ENCODE measurements at places on chromosomes 6 and 20.

- no peak for DNase-seq
Measured at GRCh38 chr6:136608991-136609390, 58.8 kb upstream of the MAP7 start.

GRCh38 chr6:110226261-110226660 is 46.0 kb downstream of the CDC40 start:
- DNase-seq: no peak

DNA sequence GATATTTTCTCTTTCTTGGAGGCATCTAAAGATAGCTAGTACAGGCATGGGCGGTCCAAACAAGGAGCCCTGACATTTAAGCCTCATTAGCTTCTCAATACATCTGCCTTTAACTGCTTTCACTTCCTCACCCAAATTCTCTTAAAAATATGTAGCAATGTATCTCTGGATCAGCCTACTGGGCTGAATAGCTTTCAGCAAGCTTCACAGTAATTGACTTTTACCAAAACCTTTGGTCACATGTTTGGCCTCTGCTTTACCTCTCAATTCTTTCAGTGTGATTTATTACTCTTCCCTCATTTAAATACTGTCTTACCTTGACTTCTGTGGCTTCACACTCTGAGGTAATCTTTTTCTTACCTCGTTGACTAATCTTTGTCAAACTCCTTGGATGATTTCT is 1618.1 kb downstream of the GRIK2 start:
- no peak for DNase-seq

- DNase-seq: no peak
Measured at GRCh38 chr6:68342286-68342685, 292.8 kb upstream of the ADGRB3 start.

DNA sequence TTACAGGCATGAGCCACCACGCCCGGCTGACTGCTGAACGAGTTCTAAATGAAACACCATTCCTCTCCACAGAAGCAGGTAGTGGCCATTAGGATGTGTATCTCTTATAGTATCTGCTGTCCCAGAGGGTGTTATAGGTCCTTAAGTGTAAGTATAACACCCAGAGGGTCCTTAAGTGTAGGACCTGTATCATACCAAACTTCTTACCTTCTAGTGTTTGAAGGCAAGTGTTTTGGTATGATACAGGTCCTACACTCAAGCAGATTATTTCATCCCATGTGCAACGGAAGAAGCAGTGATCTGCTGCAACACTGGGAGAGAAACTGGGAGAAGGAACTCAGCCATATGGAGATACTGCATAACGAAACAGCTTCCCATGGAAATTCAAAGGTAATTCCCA is 17.4 kb downstream of the BMP7 start:
- DNase-seq: no peak

DNA sequence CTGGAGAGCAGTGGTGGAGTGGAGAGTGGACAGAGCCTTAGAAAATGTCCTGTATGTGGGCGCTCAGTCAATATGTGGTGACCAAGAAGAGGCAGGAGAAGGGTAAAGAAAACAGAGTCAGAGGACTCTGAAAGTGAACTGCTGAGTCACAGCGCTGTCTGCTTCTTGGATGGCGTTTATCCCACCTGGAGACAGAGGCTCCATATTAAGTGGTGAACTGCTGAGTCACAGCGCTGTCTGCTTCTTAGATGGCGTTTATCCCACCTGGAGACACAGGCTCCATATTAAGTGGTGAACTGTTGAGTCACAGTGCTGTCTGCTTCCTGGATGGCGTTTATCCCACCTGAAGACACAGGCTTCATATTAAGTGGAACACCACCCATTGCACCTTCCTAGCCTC is 119.3 kb upstream of the RALGAPA2 start:
- no peak for DNase-seq

- no peak for DNase-seq
Measured at GRCh38 chr6:113660819-113661218, 196.3 kb upstream of the MARCKS start.

GRCh38 chr6:125550892-125551291 is 198.5 kb upstream of the HEY2 start:
- DNase-seq: no peak

GRCh38 chr6:168383062-168383854 is 57.7 kb upstream of the SMOC2 start:
- DNase-seq: no peak

GRCh38 chr6:119353696-119354095 is 4.1 kb upstream of the MAN1A1 start:
- peak; percentile 9 for DNase-seq

DNA sequence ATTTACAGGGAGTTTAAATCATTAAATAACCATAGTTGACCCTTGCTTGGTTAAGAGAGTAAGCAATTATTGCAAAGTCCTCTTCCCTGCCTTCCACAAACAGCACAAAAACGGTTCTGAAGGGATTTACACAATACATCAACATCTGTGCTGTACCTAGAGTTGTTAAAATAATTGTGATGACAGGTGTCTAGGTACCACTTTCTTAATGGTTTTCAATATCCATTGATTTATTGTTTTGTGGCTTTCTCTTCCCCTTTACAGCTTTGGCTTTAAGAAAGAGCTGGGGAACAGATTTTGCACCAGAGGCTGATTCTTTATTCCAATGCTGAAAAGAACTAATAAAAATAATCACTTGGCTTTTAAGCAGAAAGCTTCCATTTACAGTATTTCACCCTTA is 598 bp upstream of the SOX4 start:
- no peak for DNase-seq
